ENCODE measurements at places on chromosomes 1 and 21.

DNA sequence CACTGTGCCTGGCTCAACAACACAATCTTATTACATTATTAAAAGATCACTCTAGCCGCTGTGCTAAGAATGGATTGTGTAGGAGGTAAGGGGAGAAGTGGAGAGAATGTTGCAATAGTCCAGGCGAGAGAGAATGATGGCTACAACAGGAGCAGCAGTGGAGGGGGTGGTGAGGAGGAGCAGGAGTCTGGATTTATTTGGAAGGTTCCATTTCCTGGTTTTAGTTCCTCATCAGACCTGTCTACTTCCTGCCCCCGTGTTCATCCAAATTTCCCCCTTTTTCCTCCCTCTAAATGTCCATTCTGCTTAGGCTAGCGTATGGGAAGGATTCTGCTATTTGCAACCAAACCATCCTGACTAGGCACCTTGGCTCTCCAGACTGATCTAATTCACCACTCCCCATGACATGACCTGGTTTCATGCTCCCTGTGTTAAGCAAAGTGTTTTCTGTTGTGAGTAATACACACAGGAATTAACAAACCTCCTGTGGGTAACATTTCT, 35.1 kb upstream of the EYA3 start:
- DNase-seq = no peak

- no peak for DNase-seq
These were observed 87.7 kb downstream of the INTS7 start for GRCh38 chr1:211947396-211948295.

- DNase-seq = no peak
These were observed 187.8 kb downstream of the COQ8A start for GRCh38 chr1:227127891-227128290.

DNA sequence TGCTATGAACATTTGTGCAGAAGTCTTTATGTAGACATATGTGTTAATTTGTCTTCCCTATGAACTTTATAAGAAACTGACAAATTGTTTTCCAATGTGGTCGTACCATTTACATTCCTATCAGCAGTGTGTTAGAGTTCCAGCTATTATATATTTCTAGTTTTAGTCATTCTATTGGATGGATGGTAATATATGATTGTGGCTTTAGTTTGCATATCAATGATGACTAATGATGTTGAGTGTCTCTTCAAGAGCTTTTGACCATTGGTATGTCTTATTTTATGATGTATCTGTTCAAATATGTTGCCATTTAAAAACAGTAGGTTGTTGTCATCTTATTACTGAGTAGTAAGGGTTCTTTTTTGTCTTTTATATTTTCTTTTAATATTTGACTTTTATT, 16.2 kb upstream of the ZNF326 start:
- DNase-seq = no peak

DNA sequence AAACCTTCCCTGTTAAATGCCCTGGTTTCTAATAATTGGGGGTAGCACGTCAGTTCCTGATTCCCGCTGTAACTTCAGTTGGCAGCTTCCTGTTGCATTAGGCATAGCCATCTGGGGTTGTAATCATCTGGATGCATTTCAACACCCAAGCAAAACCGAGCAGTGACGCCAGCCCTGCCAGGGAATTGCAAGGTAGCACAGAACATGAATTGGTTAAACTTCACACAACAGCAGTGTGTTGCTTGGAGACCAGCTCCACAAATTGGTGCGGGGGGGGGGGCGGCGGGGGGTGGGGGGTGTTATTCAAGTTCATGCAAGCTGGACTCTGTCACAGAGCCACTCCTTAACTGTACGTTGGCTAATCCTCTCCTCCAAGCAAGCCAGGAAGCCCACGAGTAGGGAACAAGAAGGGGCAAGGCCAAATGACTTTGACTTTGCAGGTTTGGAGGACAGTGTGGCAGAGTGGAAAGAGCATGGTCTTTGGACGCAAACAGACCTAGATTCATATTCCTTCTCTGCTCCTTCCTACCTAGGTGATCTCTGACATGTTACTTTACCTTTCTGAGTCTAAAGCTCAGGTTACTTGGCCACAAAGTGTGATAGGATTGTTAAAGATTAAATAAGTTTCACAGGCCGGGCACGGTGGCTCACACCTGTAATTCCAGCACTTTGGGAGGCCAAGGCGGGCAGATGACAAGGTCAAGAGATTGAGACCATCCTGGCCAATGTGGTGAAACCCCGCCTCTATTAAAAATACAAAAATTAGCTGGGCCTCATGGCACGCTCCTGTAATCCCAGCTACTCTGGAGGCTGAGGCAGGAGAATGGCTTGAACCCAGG, 4.7 kb downstream of the LAX1 start:
- peak; percentile 48 for DNase-seq

DNA sequence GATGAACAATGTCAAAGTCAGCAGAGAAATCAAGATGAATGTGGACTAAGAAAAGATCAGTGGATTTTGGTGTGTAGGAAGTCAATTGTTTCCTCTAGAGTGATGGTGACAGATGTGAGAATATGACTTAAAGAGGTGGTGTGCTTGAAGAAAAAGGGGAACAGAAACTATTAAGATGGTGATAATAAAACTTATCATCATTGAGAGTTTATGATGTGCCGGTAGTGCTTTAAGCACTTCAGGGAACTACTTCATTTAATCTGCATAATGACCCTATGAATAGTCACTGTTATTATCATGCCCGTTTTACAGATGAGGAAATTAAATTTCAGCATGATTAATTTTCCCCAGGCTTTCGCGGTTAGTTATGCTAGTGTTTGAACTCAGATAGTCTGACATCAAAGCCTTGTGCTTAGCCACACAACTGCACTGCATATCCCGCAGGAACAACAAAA, 246.9 kb upstream of the LRRC7 start:
- peak; percentile 4 for DNase-seq

- DNase-seq = peak; percentile 82
These were observed 23.0 kb upstream of the ZBTB40 start for GRCh38 chr1:22428672-22429071.

DNA sequence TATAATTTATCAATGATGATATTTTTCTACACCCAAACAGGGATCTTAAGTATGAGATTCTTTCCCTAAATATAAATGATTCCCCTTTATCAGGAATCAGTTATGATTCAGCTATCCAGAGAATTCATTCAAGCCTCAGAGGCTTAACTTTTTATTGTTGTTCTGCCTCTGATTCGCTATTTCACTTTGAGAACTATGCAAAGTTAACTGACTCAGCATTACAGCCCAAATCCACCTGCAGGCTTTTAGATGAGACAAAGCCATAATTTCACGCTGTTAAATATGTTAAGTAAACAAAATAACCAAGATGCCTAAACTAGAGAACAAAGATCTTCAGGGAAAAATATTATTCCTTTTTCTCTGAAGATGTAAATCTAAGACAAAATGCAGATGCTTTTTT, 8.5 kb downstream of the SCYL3 start:
- no peak for DNase-seq

DNA sequence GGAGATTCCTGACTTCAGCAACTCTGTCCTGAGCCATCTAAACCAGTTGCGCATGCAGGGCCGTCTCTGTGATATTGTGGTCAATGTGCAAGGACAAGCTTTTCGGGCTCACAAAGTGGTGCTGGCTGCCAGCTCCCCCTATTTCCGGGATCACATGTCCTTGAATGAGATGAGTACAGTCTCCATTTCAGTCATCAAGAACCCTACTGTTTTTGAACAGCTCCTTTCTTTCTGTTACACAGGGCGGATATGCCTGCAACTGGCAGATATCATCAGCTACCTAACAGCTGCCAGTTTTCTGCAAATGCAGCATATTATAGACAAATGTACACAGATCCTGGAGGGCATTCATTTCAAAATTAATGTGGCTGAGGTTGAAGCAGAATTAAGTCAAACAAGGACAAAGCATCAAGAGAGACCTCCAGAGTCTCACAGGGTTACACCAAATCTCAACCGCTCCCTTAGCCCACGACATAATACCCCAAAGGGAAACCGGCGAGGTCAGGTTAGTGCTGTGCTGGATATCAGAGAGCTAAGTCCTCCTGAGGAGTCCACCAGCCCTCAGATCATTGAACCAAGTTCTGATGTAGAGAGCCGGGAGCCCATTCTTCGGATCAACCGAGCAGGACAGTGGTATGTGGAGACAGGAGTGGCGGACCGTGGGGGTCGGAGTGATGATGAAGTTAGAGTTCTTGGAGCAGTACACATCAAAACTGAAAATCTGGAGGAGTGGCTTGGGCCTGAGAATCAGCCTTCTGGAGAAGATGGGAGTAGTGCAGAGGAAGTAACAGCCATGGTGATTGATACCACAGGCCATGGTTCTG, 2.3 kb downstream of the ZBTB37 start:
- peak; percentile 87 for DNase-seq

DNA sequence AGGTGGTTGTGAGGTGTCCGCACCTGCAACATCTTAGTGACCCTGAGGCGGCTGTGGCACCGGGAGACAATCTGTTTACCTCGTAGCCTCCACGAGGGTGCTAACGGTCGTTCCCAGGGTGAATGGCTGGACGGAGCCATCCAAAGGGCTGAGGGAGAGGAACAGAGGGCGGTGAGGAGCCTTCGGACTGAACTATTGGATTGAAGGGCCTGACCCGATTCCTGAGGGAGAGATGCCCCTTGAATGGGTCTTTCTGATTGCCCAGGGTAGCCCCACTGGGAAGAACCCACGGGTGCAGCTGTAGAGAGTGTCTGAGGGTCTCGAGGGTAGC, 2.3 kb downstream of the NR5A2 start:
- DNase-seq = no peak
